ENCODE measurements at places on chromosomes 16 and 17. TPM values are rescaled to one million over a fixed set of nuclear protein-coding genes. Genes with fewer than 3 reads are reported as not detected.

Gene CSH2
- total RNA-seq, result not detected

Gene CACNG3
- not detected for total RNA-seq

DNA sequence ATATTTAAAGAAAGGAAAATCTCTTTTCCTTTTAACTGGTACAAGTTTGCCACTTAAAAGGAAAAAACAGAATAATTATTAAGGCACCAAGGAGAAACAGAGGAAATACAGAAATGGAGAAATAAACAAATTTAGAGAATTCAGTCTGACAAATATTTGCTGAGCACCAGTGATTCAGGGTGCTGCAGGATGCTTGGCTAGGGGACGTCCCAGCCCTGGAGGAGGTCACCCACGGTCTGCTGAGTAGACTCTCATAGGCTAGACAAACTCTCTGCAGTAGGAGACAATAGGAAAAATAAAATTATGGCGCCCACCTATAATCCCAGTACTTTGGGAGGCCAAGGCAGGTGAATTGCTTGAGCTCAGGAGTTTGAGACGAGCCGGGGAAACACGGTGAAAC lies 15.9 kb downstream of the C1QTNF1 start:
- DNase-seq, result no peak

- no peak for DNase-seq
Observed at GRCh38 chr16:81458149-81458669, 13.6 kb downstream of the CMIP start.

- DNase-seq, result no peak
Observed at GRCh38 chr16:3065069-3065741, at the start of gene IL32. Gene IL32 (plus strand): TSS chr16:3065640. CDS start chr16:3065812, 172 bp downstream.

DNA sequence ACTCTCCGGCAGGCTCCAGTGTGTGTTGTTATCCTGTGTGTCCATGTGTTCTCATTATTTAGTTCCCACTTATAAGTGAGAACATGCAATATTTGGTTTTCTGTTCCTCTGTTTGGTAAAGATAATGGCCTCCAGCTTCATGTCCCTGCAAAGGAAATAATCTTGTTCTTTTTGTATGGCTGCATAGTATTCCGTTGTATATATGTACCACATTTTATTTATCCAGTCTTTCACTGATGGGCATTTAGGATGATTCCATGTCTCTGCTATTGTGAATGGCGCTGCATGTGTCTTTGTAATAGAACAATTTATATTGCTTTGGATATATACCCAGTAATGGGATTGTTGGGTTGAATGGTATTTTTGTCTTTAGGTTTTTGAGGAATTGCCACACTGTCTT lies 807.3 kb upstream of the CA10 start:
- DNase-seq, result no peak

All from H9 (cell line).